ENCODE measurements at places on chromosomes 3 and 15.

DNA sequence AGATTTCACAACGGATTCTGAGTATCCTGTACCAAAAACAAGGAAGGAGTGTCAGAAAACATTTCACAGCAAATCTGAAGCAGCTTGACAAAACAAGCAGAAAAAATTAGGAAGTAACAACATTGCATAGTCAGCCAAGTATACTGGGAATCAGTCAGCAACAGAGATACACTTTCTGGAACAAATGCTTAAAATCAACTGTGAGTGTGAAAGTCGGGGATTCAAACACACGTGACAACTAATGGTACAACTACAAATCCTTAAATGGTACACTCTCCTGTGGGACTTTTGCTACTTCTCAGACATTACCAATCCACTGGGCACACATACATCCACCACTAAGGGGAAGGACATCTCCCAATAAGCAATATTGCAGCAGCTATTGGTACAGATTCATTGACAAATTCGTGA is 296.6 kb upstream of the MME start:
- no peak for DNase-seq

DNA sequence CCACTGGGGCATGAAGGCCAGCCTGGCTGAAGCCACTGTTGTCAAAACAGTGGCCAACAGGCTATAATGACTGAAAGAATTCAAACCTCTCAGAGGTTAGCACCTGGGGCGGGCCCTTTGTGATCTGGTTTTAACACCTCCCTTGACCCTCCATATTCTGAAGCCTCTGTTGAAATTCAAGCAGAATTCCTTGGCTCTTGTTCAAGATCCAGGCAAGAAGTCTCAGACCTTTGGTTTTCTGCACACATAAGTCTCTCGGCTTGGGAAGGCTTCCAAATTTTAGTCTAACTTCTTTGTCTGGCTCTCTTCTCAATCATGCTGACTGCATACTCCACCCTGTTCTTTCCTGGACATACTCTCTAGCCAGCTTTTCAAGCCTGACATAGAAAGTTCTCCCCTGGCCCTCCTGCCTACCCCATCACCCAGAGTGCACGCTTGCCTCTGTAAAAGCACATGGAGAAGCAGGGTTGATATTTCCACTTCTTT is 144.5 kb downstream of the PDZRN3 start:
- DNase-seq: peak; percentile 58

- no peak for DNase-seq
Measured at GRCh38 chr15:80747317-80748053, 31.7 kb upstream of the CEMIP start.

GRCh38 chr3:53803124-53803815 is 42.9 kb downstream of the CHDH start:
- DNase-seq: no peak

GRCh38 chr15:84800365-84800806 is 16.8 kb upstream of the ALPK3 start:
- no peak for DNase-seq

GRCh38 chr3:12897381-12898289 is 56.3 kb upstream of the RPL32 start:
- DNase-seq: no peak

GRCh38 chr3:171458071-171458863 is 1.9 kb downstream of the TNIK start:
- DNase-seq: peak; percentile 4

DNA sequence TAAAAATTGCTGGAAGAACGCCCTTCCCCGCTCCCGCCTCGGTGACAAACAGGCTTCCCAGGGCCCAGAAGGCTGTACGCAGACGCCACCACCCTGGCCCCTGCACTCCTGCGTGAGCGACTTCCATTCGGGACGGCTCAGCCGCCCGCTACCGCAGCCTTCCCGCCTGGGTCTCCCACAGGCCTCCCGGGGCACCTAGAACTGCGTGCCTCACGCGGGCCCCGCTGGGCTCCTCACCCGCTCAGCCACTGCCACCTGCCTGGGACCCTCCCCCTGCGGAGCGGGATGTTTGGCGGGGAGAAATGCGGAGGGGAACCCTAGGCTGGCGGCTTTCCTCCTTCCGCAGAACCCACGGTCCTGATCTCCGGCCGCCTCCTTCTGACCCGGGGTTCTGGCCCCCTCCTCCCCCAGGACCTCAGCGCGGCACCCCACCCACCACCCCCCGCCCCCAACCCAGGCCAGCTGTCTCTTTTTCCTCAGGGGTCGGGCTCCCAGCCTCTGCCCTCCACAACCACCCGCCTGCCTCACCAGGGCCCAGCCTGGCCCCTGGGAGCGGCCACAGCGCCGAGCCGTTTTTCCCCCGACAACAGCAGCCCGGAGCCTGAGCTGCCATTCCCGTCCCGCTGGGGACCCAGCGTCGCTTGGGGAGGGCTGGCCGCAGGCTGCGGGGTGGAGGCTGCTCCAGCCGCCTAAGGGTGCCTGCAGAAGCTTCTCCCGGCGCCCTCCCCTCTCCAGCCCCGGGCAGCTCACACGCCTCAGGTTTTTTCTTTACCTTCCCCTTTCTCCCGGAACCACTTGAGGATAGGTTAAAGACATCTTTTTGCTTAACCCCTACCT is 27.6 kb upstream of the RAB7A start:
- peak; percentile 67 for DNase-seq

DNA sequence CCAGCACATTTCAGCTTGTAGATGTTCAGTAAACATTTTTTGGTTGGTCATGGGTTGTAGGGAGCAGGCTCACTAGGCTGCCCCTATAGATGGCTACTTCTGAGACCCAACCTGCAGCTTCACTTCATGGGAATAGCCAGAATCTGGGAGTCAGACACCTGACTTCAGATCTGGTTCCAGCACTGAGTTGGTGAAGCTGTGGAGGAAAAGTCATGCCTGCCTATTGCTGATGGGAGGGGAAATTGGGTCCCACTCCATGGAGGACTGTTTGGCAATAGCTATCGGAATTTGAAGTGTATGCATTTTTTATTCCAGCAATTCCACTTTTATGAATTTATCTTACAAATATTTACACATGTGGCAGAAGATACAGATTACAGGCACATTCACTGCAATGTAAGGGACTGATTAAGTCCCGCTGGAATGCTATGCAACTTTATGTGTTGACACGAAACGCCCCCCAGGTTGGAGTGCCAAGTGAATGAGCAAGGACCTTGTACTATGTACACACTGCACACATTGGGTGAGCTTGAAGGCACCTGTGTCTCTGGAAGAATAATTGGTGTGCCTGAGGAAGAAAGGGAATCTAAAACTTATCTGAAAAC is 7.8 kb upstream of the CCR1 start:
- DNase-seq: peak; percentile 59

- DNase-seq: no peak
Measured at GRCh38 chr3:4595710-4596113, 102.6 kb downstream of the ITPR1 start.
